ENCODE measurements at places on chromosomes 12 and 14.

- peak; percentile 36 for DNase-seq
Measured at GRCh38 chr14:24298892-24299254, 707 bp downstream of the DHRS1 start.

- no peak for DNase-seq
Measured at GRCh38 chr14:88422919-88423650, 37.6 kb downstream of the SPATA7 start.

DNA sequence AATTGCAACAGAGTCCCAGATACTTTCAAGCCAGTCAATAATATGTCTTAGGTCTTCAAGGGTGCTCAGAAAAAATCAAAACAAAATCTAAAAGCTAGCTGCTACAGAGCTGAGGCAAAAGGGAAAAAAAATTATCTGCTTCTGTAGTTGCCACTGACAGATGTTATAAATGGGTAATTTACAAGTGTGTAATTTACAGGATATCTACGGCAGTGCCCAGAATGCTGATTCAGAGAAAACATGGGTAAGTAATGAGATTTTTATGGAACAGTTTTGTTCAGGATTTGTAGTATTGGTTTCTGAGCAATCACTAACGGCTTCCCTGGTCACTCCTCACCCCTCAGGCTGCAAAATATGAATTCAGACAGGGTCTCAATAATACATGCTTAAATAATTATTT is 234.1 kb downstream of the GALC start:
- DNase-seq = no peak

GRCh38 chr12:632102-632696 is 31.0 kb downstream of the NINJ2 start:
- DNase-seq = no peak

- no peak for DNase-seq
Measured at GRCh38 chr12:99386907-99387306, 260.6 kb upstream of the GARIN6 start.

DNA sequence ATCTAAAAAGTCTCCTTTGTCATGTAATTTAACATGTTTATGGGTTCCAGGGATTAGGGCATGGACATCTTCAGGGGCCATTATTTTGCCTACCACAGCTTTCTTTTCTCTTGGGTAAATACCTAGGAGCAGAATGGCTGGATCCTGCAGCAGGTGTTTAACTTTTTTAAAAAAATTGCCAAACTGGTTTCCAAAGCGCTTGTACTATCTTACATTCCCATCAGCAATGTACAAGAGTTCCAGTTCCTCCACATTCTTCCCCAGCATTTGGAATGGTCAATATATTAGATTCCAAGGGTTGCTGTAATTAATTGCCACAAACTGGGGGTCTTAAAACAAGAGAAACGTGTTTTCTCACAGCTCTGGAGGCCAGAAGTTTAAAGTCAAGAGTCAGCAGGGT is 27.7 kb upstream of the MYL2 start:
- no peak for DNase-seq
